ENCODE measurements at places on chromosomes 5 and 9.

DNA sequence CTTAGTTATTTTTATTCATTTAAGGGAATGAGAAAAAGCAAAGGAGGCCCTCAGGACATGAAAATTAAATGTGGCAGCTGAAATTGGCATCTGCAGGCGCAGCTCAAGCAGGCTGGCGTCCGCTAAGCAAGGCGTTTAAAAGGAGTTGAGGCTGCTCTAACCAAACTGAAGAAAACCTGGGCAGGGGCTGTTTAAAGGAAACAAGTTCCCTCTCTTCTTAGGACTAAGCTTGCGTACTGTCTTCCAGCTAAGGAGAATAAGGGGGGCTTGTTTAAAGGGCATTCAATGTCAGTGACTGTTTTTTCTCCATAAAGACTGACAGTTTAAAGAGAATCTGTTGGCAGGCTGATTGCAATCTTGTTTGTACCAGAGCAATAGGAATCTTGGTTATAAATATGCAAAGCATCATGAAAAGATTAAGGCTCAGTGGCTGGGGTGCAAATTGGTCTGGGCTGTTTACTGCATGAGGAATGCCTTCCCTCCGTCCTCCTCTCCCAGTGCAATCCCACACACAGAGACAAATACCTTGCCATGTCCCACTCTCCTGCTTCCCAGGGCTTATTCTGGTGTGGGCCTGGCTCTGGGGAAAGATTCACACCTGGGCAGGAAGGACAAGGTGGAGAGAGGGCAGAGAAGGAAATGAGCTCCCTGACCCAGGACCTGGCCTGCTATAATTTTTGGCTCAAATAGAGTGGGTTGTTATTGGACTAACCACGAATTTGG lies 85.9 kb upstream of the LIFR start:
- DNase-seq, result no peak

GRCh38 chr5:36939969-36940858 lies 63.6 kb downstream of the NIPBL start:
- no peak for DNase-seq

- no peak for DNase-seq
Measured at GRCh38 chr9:34318163-34318790, 10.8 kb downstream of the KIF24 start.

GRCh38 chr9:21317956-21318923 lies 13.1 kb upstream of the IFNA5 start:
- DNase-seq, result no peak

GRCh38 chr5:111389390-111390082 lies 122.8 kb downstream of the STARD4 start:
- DNase-seq, result no peak

DNA sequence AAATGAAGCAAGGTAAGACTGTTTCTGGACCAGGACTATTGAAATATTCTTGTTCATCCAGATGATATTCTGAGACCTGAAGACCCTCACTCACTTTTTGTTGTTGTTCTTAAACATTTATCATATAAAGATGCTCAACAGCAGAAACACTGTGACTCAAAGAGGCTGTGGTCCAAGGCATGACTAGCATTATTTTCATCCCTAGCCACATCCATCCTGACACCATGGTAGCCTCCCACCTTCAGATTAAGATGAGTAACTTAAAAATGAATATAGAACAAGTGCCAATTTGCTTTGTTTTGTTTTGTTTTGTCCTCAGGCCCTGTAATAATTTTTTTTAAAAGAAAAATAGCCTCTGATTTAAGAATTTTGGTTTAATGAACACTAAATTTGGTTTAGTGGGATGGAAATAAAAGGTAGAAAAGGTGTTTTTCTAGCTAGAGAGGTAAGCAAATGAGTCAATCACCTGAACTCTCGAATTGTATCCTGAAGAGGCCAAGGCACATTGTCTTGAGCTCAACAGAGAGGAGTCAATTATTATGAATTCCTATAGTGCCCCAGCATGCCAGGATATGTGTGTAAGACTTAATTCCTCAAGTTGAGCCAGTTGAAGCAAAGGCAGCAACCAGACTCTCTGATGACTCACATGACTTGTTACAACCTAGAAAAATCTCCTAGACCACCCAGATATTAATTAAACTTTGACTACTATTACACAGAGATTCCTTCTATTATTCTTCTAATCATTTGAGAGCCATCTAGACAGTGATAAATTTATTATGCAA lies 380.1 kb upstream of the TUSC1 start:
- no peak for DNase-seq

DNA sequence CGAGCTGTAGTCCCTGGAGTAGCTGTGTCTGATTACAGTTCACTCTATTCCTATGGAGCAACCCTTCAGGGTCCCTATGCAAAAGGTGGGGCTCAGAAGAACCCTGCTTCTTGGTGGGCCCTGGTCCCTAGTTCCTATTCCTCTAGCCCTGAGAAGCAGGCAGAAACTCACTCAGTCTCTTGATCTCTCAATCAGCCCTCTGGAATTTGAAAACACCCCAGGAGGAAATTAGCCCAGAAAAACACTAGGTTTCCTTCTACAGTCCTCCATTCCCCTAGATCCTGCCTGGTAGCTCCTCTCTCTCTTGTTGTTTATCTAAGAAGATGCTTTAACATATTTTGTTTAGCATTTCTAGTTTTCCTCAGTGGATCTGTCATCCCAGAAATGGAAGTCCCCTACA lies 7.6 kb downstream of the RGS3 start:
- DNase-seq, result no peak

DNA sequence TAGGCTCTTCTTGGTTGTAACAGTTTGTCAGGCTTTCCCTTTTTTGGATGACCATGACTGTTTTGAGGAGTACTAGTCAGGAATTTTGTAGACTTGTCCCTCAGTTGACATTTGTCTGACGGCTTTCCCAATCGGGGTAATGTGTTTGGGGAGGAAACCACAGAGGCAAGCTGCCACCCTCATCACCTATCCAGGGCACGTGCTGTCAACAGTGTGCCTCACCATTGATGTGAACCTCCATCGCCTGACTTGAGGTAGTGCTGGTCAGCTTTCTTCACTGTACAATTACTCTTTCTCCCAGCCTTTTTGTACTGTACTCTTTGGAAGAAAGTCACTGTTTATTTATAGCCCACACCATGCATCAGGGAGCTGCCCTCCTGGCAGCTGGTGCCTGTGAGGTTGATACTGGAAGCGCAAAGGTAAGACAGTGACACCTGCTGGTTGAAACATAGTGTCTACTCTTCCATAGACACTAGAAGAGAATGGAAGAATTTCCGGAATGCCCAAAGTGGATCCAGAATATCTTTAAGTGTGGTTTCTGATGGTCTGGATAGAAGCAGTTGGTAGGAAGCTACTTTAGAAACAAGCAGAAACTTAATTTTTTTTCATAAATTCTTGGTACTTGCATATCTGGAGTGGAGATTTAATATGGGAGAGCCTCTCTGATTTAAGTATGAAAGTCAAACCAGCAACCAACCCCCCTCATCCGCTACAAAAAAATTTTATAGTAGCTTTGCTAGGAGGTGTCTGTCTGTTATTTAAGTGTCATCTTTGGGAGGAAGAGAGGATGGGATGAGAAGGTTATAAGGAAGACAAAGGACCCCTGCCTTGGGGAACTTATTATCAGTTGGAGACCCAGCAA lies 69.3 kb downstream of the SNX30 start:
- no peak for DNase-seq

- DNase-seq, result no peak
Measured at GRCh38 chr5:32984851-32985610, 273.9 kb downstream of the NPR3 start.

DNA sequence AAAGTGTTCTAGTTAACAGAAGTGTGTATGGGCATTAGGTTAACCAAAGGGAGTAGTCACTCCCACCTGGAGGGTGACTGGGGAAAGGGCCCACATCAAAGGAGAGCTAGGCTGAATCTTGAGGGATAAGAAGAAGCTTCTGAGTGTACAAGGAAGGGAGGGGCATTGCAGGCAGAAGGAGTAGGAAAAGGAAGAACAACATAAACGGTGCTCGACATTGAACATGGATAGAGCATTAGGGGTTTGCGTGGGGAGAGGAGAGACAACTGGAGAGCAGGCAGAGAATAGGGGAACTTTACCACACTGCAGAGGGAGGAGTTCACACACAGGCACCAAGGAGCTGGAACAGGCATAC lies 5.3 kb upstream of the GLRX start:
- peak; percentile 1 for DNase-seq

DNA sequence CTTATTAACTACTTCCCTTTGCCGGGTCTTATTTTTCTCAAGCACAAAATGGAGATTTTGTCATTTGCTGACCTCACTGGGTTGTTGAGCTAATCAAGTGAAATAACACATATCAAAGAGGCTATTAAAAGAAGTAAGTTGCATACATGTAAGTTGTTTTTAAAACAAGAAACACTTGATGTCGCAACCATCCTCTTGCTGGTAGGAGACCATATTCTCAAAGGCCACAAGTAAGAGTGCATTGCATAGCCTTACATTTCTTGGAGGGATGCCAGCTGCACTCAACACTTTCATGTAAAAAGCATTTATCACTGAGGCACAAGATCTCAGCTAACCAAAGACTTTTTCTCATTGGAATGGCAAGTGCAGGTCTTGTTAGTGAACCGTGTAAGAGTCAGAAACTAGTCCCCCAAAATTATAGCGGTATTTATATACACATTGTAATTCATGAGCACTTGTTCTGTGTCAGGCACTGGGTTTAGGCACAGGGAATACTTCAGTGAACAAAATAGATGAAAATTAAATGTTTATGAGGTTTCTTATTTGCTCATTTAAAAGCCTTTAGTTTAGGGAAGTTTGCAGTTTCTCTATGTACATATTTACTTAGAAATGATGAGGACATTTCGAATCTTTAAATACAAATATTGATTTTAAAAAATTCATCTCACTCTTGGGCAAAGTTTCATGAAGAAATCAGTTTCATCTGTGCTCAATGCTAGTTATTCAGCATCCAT lies 72.0 kb downstream of the ZFAND5 start:
- DNase-seq, result no peak

GRCh38 chr5:171794470-171794960 lies 8.9 kb downstream of the SMIM23 start:
- DNase-seq, result no peak

- DNase-seq, result no peak
Measured at GRCh38 chr9:7452378-7452777, 347.2 kb downstream of the DMAC1 start.

DNA sequence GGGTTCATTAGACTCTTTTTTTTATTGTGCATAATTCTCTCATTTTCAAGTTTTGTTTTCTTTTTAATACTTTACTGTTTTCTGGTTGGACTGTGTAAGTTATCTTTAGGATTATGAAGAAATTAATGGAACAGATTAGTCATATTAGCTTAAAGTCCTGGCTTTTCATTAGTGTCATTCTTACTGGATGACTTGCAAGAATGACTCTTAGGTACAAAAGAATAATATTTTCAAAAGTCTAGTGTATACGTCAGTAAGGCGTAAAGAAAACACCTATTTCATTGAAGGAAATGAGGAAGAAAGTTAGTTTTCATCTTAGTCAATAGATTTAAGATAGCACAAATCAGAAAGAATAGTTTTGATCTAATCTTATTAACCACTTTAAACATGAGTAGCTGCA lies 20.4 kb downstream of the UHRF2 start:
- DNase-seq, result no peak

- no peak for DNase-seq
Measured at GRCh38 chr5:14342306-14342705, 199.2 kb downstream of the TRIO start.

- no peak for DNase-seq
Measured at GRCh38 chr5:103942587-103943186, 380.1 kb upstream of the NUDT12 start.

GRCh38 chr5:79235261-79235633 lies 684 bp upstream of the JMY start:
- no peak for DNase-seq

- no peak for DNase-seq
Measured at GRCh38 chr5:168889039-168889438, 309.9 kb upstream of the PANK3 start.

- no peak for DNase-seq
Measured at GRCh38 chr9:137744632-137745183, 125.9 kb downstream of the EHMT1 start.

DNA sequence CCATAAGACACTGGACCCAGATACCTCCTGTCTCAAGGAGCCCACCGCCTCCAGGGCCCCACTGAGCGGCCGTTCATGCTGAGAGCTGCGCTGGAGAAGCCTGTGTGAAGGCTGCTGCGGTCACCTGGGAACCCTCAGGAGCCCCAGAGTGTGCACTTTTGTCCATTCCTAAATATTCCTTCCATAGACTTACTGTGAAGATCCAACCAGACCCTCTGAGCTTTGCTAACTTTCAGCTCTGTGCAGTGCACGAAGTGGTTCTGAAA lies 119.5 kb downstream of the COL23A1 start:
- no peak for DNase-seq
